ENCODE measurements at places on chromosomes 2 and 18.

GRCh38 chr2:159933727-159934049 lies 128.7 kb downstream of the PLA2R1 start:
- DNase-seq: no peak

DNA sequence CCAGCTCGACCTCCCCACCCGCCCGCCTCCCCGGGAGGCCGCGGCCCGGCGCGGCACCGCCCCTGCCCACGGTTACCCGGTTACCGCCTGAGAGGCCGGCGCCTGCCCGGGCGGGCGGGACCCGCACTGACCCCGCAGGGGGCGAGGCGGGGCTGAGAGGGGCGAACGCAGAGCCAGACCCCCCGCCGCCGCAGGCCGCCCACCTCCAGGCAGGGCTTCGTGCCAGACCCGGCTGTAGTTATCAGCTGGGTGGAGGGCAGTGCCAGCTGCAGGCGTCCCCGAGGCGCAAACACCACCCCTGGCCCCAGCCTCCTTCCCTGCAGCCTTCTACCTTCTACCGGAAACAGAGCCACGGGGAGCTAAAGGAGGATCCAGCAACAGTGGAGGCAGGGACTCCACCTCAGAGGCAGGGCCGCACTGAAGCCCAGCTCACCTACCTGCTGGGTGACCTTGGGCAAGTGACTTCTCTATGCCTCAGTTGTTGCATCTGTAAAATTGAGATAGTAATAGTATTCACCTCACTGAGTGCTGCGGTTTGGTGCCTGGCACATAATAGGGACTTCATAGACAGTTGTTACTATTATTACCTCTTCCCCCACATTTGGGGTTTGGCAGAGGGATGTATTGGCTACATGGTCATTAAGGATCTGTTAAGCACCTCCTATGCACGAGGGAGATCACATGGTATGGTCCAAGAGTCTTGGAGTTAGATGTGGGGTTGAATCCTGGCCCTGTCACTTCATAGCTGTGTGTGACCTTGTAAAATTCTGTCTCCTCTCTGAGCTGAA lies 231.6 kb upstream of the SMAD2 start:
- peak; percentile 9 for DNase-seq

DNA sequence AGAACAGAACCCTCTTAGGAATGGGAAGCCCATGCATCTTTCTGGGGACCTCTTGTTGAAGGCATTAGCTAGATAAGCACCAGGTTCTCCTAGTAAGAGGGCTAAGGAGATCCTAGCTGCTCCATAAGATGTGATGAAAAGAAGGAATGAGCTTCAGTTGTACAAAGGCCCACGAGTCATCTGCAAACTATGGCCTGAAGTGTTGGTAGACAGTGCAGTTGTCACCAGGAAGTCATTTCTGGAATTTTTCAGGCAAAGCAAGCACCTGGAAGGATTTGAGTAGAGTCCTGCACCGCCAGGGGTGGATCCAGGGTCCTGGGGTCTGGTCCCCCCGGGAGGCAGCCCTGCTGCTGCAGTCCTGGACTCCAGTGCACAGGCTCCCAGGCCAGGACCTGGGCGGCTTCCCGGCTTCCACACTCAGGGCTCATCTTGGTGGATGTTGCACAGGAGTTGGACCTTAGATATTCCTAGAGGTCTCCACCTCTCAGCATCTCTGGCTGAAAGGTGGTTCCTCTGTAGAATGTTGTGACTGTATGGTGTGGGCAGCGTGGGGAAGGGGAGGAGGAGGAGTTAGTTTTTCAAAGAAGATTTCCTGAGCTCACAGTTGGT lies 85.3 kb downstream of the LDLRAD4 start:
- DNase-seq: no peak

GRCh38 chr2:2941205-2941604 lies 436.4 kb downstream of the EIPR1 start:
- no peak for DNase-seq

DNA sequence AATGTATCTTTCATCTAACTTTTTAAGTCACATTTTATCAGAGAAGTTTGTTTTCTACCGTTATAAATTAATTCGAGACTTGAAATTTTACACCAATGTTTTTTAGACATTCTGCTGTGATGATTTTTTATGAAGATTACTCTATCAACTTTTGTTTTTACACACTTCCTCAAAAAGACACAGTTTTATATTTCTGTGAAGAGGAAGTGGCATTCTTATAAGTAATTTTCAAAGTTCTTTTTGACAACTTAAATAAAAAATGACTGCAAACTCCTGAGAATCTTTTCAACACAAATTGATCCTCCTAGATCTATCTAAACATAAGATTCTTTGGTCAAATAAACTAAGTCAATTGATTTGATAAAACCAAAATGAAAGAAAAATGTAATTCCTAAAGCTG lies 13.7 kb downstream of the ANKRD44 start:
- DNase-seq: no peak

DNA sequence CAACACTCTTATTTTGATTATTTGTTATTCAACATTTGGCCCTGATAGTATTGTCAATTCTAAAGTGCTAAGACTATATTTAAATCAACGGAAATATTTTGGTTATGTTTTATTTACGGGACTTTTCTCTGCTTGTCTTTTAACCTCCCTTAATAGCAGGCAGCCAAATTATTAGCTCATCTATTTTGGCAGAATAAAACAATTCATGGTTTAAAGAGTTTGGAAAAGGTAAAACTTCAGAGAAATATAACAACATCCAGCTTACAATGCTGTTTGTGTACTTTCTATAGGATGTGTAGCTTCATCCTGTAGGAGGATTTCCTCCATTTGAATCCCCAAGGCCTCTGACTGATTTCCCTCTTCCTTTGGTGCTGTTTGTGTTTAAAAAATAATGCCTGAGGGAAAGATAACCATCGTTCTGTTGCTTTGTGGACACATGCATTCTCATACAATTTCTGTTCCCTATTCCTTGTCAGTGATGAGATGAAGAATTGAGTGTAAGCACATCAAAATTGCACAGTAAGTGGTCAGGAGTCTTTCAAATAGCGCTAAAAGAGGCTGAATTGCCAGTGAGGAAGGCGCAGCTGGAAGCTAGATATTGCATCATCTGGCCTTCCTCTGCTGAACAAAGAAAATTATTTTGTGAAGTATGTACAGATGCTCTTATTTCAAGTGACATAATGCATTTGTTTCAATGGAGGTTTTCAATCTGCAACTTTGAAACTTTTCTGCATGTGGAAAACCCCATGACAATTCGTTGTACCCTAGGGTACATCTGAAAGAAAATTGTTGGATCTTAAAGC lies 80.3 kb downstream of the CD28 start:
- no peak for DNase-seq

DNA sequence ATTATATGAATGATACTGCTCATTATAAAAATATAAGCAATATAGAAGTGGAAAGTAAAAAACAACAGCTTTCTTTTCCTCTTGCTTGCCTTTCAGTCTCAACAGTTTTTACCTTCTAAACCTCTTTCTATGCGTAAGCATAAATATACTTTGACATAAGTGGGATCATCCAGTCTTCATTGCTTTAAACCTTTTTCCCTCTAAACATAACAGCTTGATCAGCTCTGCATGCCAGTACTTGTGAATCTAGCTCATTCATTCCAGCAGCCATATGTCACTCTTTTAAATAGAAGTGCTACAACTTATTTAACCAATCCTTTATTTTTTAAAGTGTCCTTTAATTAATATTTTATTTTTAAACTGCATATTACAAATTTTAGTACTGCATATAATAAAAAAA lies 88.1 kb downstream of the TTC27 start:
- no peak for DNase-seq
